ENCODE measurements at places on chromosomes 16 and 17.

GRCh38 chr17:71192848-71193247 lies 928.0 kb upstream of the SOX9 start:
- DNase-seq: no peak

GRCh38 chr16:14097182-14097959 lies 26.3 kb downstream of the MRTFB start:
- DNase-seq: no peak

DNA sequence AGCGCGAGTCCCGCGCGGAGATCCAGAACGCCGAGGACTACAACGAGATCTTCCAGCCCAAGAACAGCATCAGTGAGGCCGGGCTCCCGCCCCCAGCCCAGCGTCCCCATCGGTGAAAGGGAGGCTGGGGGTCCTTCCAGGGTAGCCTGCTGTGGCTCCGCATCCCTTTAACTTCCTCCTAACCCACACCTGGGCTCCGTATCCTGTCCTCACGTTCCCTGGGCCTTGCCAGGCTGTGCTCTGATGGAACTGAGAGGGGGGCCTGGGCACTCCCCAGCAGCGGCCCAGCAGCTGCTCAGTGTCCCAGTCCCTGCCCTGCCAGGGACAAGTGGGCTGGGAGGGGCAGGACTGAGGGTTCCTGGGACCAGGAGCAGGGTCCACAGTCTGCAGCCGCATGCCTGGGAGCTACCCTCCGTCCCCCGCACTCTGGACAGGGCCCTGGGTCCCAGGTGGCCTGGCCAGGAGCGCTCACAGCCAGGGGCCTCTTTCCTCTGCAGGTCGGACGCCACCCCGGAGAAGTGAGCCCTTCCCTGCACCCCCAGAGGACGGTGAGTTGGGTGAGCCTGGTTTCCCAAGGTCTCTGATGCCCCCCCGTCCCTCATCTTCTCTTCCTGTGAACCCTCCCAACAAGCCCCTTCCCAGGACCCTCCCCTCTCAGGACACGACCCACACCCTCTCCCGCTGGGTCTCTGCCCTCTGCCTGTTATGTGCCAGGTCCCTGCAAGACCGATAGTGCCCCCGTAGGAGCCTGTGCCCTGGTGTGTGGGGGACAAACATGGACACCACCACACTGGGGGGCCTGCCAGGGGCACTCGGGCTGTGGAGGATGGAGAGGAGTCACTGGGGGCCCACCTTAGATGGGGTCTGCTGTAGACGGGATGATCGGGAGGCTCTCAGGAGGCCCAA lies 18.1 kb downstream of the KATNB1 start:
- no peak for DNase-seq

DNA sequence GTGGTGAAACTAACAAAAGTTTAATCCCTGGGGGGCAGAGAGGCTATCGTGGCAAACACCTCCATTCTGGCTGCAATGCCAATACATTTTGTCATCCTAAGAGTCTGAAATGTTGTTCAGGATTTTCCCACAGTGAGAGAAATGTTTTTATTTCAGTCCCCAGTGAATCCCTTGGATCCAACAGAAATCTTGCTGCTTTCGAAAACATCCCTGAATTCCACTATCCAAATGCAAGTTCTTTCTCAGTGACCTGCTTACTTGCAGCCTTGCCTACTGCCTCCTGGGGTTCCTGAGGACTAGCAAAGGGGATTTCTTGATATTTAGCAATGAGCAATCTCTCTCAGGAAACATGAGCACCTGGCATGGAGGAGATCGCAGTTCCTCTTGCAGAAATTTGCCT lies 202.1 kb upstream of the IRX3 start:
- DNase-seq: no peak

DNA sequence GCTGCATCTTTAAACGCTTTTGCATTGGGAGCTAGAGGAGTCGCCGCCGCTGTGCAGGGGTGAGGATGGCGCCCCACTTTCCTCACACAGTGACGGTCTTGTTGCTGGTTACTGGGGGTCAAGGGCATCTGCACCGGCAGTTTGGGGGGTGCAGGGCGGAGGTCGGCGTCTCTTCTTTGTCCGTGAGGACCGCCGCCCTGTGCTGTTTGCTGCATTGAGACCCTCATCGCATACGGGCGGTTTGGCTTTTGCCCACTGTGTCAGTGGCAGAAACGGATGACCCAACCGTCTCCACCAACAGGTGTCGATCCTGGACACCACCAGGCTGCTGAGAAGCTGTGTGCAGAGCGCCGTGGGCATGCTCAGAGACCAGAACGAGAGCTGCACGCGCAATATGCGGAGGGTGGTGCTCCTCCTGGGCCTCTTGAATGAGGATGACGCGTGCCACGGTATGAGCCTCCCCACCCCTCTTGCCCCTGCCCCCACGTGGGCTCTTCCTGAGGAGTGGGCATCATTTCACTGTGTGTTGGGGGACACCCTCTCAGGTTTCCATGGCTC lies 61.2 kb upstream of the ENDOV start:
- no peak for DNase-seq

GRCh38 chr17:70535986-70536385 lies 366.7 kb downstream of the KCNJ2 start:
- no peak for DNase-seq

GRCh38 chr17:11539637-11540036 lies 58.6 kb upstream of the DNAH9 start:
- DNase-seq: no peak
